ENCODE measurements at places on chromosomes 7 and 10.
A peak's percentile ranks its signal among the peaks of the same experiment; 100 is the strongest.

- no peak for DNase-seq
Observed at GRCh38 chr7:158272509-158273137, 315.0 kb downstream of the PTPRN2 start.

DNA sequence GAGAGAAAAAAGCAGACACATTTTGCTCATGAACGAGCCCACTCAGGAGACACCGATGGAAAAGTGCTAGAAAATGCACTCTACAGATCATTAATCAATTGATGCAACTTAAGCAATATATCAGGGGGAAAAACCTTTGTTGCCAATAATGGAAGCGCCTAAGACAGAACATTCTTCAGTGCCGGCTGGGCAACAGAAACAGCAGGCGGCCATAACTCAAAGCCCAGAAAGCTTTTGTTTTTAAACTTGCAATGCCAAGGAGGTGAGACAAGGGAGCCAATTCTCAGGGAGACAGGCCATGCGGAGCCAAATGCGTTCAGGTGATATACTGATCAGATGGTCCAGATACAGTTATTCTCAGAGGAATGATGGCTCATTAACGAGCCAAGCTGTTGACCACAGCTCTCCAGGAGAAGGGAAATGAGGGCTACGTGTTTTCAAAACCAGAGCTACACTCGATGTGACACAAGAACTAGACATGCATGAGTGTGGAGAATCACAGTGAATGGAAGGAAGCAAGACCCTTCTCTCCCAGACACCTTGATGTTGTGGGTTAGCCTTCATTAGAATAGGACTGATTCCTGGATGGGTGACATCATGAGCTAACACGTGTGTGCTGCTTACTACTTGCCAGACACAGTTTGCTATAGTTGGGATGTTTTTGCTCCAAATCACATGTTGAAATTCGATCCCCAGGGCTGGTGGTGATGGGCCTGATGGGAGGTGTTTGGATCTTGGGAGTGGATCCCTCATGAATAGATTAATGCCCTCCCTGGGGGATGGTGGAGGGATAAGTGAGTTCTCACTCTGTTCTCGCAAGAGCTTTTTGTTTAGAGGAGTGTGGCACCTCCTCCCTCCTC is 79.1 kb upstream of the KCNMA1 start:
- no peak for DNase-seq

DNA sequence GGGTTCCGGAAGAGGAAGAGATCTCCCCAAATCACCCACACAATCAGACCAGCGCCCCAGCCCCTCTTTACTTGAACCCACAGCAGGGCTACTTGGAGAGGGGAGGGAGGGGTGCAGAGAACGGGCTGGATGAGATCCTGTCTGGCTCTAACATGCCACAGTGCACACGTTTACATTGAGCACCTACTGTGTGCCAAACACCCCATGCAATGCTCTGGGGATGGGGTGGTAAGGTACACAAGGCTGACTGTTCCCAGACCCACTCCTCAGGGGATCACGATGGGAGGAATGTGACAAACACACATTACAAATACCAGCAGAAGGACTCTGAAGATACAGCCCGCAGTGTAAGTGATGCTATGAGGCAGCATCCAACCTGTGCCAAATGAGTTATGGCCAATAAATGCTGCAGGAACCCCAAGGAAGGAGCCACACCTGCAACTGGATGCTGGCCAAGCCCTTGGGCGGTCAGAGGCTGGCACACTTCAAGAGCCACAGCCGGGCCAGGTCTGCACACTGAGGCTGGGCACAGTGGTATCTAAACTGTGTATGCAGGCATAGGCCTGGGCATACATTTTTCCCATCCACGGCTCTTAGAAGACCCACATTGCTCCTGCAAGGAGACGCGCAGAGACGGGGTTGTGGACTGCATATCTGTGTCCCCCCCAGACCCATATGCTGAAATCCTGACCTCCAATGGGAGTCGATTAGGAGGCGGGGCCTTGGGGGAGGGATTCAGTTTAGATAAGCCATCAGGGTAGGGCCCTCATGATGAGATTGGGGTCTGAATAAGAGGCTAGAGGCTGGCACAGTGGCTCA is 6.4 kb downstream of the SPOCK2 start:
- DNase-seq = no peak

GRCh38 chr7:55381189-55381588 is 16.1 kb downstream of the LANCL2 start:
- DNase-seq = no peak

DNA sequence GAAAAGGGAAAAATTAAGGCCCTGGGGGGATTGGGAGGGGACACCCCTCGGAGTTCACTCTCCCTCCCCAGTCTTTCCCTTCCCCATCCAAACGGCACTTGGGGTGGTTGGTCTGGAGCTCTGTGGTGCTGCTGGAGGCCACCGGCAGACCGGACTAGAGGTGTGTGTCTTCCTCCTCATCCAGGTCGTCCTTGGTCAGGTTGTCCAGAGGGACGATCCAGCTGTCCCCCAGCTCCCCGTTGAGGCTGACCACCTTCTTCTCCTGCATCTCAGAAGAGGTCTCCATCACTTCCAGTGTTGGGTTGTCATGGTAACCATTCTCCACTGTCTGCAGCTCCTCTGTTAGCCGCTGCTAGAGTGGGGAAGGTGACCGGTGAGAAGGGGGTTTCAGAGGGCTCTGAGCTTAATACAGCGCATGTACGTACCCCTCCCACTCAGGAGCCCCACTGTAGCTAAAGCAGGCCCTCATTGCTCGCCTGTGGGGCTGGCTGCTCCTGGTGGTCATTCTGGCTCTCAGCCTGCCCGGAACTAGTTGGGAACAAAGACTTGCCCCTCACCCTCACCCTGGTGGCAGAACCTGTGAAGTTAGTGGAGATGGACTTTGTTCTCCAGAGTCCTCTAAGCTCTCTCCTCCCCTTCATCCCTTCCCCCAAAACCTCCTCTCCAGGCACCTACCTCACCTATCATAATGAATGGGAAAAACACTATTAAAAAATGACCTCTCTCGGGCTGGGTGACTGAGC is 52.1 kb downstream of the PODXL start:
- DNase-seq = no peak

DNA sequence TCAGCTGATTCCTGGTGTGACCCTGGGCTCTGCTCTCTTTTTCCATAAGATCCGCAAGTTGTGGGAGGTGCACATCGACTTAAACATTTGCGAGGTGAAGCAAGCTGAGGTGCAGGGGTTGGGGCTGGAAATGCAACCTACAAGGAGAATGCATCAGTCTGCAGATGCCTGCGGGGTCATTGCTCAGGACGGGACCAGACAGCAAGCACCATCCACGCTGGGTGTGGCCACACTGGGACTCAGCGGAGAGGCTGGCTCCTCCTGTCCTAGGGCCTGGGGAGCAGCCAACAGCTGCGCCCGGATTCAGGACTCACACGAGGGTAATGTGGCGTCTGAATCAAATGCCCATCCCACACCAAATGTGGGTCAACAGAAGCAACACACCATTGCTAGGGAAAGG is 33.8 kb downstream of the STK32C start:
- DNase-seq = no peak

DNA sequence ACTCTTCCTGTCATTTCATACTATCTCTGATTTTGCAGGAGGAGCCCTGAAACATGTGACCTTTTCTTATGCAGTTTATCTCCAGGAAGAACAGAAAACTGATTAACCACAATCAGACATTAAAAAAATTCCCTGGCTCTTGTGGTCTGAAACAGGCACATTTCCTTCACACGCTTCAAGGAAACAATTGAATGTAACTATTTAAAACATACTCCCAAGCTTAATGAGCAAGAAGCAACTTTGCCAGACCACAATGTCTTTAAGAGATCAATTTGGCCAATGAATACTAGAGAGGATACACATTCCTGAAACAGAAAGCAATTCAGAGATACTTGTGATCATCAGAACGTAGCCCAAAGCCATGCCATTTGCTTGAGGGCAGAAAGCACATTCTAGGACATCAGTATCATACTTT is 65.8 kb downstream of the PIP4K2A start:
- no peak for DNase-seq

GRCh38 chr7:29112721-29113120 is 33.6 kb downstream of the CPVL start:
- DNase-seq = no peak

DNA sequence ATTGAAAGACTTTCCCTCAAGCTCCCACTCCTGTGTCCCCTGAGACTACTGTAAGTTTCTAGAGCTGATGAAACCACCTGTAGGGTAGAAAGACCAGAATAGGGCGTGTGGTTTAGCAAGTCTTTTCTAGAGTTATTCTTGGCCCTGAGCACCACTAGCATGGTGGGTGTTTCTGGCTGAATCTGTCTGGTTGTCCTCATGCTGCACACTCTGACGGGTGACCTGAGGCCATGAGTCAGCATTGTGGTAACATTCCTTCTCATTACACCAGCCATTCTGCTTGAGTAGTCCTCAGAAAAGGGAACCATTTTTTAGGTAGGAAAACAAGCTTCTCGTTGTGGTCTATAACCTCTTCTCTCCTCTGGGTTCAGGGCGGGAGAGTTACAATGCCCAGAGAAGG is 250.3 kb downstream of the SNX13 start:
- peak; percentile 43 for DNase-seq

DNA sequence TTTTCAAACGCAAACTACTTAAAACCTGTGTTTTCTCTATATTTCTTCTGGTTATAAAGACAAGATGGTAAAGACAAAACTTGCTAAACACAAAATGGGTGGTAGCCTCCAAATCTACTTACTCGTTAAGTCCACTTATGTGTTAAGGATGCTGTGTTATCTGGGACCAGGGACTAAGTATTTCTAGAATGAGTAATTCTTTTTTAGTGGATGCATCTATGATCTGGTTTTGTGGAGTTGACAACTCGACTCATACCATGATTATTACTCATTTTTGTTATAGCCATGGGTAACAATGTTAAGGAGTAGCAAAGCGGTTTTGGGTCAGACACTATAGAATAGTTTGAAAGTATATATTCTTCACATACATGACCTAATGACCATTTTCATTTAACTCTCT is 239.5 kb upstream of the FOXP2 start:
- DNase-seq = no peak

DNA sequence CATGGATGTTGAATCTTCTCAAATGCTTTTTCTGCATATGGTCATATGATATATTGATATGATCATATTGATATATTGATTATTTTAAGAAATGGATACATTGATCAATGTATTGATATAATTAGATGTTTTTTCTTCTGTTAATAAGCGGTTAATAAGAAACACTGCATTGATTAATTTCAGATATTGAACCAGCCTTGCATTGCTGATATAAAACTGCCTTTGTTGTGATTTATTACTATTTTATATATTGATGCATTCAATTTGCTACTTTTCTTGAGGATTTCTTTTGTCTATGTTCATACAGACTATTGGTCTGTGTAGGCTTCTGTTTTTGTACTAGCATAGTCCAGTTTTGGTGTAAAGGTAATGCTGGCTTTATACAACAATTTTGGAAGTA is 79.7 kb upstream of the ELN start:
- no peak for DNase-seq

GRCh38 chr7:6332386-6332785 is 60.0 kb upstream of the CYTH3 start:
- DNase-seq = no peak

GRCh38 chr10:61701055-61701705 is 38.5 kb downstream of the CABCOCO1 start:
- no peak for DNase-seq

DNA sequence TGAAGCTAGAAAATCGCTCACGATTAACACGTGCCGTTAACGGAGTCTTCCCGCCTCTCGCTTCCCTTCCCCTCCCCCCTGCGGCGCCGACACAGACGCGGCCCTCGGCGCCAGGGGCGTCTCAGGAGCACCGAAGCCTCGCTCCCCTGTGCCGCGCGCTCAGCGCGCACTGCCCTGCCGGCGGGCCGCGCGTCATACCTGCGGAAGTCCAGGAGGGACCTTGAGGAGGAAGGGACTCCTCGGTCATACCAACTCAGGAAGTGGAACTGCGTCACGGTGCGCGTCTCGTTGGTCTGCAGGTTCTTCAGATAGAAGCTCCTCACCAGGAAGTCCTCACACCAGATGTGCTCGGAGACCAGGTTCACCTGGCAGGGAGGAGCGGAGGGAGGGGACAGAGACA is 239.6 kb downstream of the DNAJB6 start:
- no peak for DNase-seq

GRCh38 chr7:6271060-6271658 is 1.3 kb downstream of the CYTH3 start:
- peak; percentile 69 for DNase-seq

- peak; percentile 93 for DNase-seq
Observed at GRCh38 chr7:77482015-77482414, 55.1 kb upstream of the PTPN12 start.

DNA sequence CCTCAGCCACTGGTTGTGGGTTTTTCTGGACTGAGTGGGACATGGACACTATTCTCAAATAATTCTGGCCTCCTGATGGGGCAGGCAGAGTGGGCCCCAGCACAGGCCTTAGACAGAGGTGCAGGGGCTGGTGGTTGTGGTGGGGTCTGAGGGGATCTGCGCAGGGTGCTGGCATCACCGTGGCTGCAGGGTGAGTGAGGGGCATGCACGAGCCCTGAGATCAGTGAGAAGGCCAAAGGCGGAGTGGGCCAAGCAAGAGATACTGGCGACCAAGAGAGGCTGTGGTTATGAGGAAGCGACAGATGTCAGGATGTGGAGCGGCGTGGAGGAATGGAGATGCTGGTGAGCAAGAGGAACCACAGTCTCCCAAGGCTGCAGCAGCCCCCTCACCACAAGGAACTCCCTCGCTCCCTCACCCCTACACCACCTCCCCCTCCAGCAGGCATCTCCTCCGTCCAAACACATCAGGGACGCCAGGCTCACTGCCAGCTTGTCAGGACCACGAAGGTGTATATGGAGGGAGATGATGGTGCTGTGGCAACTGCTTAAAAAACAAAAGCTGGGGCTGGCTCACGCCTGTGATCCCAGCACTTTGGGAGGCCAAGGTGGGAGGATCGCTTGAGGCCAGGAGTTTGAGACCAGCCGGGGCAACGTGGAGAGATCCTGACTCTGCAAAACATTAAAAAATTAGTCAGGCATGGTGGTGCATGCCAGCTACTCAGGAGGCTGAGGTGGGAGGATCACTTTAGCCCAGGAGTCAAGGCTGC is 9.6 kb downstream of the PRF1 start:
- DNase-seq = no peak

- DNase-seq = peak; percentile 58
Observed at GRCh38 chr10:60816628-60817397, 38.5 kb downstream of the CDK1 start.

- DNase-seq = no peak
Observed at GRCh38 chr7:31939076-31939475, 131.1 kb downstream of the PDE1C start.

DNA sequence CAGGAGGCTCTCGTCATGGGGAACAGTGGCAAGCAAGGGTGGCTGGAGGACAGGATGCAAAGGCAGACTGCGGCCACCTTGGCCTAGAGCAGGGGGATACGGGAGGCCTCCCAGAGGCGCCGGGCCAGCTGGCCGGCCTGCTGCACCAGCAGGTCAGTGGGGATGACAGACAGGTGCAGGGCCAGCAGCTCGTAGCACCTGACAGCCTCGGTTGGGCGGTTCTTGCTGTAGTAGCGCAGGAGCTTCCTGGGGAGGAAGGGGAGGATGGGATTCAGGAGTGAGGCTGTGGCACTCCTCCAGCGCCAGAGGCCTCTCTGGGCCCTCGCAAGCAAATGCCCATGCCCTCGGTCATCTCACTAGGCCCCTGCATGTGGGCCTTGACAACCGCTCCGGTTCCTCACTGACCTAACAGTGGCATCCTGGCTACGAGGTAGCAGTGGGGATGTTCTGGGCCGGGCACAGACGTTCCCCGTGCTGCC is 2.5 kb upstream of the PYROXD2 start:
- DNase-seq = no peak
